ENCODE measurements at places on chromosomes 6 and 20.

DNA sequence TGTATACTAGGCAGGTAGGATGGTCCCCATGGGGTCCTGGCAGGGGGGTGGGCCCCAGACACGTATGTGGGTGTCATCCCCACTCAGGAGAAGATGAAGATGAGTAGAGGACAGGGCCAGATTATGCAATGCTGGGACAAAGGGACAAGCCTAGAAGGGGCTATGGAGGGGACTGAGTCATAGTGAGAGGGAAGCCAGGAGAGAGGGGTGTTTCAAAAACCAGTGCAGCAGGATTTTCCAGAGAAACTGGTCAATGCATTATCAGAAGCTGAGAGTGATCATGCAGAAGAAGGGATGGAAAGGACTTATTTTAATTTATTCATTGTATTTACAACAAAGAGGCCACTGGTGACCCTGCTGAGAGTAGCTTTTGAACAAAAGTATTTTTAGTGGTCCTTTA lies 74.0 kb downstream of the PPP1R3G start:
- DNase-seq = no peak

GRCh38 chr6:46490425-46491200 lies 636 bp downstream of the RCAN2 start:
- no peak for DNase-seq

GRCh38 chr6:159053781-159054398 lies 9.1 kb upstream of the TAGAP start:
- no peak for DNase-seq

GRCh38 chr6:48086187-48086586 lies 24.8 kb downstream of the PTCHD4 start:
- no peak for DNase-seq

DNA sequence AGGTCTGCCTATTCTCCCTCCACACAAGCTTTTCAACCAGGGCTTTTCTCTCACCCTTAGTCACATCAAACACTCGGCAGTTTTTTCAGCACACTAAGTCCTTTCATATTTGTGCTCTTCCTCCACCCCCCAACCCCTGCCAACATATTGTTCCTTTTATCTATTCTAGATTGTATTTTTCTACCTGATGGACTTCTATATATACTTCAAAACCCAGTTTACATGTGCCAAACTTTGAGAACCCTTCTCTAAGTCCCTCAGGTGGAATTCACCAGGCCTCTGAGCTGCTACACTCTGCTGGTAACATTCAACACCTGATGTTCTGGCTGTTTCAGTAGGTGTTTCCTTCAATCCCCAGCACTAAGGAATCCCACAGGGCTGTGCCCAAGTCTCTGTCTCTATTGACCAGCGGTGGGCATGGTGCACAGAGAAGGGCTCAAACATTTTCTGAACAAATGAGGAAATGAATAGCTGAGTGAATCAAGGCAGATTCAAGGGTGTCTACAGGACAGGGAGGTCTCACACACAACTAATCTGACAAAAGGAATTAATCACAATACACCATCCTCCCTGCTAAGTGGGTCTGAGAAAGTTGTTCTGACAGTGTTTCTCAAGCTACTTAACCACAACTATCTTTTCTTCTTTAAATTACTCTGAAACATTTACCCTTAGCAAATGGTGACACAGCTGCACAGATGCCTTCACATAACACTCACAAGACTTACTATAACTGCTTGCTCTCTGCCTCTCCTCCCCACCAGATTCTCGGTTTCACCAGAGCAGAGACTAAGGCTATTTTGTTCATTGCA lies 166.5 kb downstream of the TSHZ2 start:
- DNase-seq = no peak

- DNase-seq = no peak
Measured at GRCh38 chr6:81735756-81736380, 16.6 kb downstream of the TENT5A start.

DNA sequence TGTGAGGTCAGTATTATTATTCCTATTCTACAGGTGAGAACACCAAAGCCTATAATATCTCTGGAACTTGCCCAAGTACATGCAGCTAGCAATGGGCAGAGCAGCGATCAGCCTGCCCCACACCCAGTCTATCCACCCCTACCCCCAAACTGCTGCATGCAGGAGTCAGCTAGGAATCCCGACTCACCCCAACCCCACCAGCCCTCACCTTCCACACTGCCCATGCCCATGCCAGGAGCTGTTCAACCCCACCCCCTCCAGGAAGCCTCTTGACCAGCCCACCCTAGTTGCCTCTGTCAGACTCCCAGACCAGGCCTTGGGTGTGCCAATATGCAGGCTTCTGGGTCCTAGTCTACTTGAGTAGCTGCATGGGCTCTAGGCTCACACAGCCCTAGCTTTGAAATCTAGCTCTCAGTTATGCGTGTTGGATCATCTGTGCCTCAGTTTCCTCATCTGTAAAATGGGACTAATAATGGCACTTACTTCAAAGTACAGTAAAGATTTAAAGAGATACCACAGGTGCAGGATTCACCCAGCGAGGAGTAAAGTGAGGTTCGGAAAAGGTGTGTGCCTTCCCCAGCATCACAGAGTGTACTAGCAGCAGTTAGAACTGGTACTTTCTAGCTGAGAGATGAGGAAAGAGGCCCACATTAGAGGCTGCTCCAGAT lies 173.2 kb downstream of the VEGFA start:
- no peak for DNase-seq

DNA sequence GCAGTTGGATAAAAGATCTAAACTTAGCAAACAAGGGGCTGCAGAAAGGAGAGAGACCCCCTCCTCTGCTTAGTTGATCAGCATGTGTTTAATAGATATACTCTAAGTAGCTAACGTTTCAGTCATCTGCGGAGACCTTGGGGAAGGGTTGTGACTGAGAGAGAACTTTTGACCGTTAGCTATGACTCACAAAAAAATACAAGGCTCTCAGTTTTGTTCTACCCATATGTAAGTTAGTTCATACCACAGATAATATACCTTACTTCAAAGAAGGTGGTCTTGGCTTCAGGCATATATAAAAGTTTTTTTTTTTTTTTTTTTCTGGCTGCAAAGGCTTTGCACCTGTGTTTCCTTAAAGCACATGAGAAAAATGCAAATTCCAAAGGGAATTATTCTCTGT lies 258.9 kb downstream of the GJA1 start:
- no peak for DNase-seq

DNA sequence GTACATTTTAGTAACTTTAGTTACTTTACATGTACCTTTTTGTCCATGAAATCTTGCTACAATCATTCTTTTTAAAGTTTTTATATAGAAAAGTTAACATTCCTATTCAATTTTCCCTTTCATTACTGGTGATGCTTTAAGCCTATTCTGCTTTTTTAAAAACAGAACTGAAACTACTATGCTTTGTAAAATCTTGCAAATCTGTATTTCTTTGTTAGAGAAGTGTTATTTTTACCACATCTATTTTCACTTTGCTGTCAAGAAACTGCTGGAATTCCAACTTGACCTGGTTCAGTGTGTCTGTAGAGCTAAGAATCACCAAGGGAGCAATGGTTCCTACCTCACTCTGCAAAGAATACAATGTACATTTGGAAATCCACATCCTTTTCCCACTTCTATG lies 21.8 kb upstream of the SAMD5 start:
- no peak for DNase-seq

DNA sequence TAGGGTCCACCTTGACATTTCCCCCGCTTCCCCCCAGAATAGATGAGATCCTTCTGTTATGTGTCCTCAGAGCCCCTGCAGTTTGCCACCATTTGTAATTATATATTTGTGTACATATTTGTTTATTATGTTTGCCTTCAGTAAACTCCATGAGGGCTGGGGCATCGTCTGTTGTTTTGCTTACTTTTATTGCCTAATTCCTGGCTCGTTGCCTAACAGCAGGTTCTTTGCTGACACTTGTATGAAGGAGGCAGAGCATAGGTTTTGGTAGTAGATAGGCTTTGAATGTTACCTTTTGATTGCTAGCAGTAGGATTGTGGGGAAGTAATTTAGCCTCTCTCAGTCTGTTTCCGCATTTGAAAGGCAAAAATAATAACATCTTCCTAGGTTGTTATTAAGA lies 9.9 kb downstream of the MAP3K4 start:
- no peak for DNase-seq

GRCh38 chr20:35394271-35394670 lies 17.5 kb downstream of the UQCC1 start:
- no peak for DNase-seq

DNA sequence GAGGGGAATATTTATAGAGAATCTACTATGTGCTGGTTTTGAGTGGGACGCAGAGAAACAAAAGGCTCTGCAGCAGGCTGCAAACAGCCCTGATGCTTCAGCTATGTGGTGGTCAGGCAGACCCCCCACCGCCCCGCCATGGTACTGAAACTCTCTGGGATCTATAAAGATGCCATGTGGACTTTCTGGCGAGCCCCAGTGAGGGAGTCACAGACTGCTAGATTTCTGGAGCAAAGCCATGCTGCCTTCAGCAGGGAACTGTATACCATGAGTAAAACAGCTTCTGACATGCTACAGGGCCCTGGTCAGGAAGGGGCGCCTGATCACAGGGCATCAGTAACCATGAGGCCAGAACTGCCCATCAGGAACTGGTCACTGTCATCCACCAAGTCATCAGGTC lies 19.2 kb upstream of the BPIFB1 start:
- no peak for DNase-seq

DNA sequence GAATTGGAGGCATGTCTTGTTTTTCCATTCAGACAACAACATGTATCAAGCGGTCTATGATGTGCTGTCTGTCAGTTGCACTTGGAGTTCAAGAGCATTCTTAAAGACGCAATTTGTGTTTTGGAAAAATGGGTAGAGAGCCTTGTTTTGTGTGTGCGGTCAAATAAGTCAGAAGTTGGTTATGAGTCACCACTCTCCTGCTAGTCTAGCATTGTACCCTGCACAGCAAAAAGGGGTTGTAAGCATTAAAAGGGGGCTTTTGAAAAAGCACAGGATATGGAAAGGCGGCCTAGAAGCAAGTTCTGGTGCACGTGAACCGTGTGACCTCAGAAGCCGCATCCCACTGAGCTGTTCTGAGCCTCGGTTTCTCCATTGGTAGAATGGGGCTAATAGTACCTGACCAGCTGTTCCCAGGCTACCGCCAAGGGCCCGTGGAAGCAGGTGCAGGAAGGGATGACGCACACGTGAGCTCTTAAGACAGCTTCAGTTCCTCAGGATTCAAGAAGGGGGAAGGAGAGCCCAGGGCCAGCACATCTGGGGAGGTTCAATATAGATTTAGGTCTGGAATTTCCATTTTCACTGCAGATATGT lies 61.6 kb upstream of the SNX9 start:
- DNase-seq = no peak

- no peak for DNase-seq
Measured at GRCh38 chr6:154792761-154793160, 59.5 kb downstream of the SCAF8 start.

DNA sequence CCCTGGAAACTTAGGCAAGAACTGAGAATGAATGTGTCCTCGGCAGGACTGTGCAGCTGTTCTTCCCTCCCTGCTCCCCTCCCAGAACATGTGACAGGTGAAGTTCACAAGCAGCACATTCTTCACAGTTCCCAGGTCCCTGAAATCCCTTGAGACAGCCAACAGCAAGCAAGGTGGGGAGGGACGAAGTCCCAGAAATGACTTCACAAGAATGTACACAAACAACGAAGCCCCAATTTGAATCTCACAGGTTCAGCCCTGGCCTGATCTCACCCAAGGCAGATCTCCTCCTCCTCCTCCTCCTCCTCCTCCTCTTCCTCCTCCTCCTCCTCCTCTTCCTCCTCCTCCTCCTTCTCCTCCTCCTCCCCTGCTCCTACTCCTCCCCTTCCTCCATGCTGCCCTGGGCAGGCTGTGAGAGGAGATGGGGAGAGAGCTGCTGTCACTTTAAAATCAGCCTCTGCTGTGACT lies 32.4 kb downstream of the WRNIP1 start:
- no peak for DNase-seq

DNA sequence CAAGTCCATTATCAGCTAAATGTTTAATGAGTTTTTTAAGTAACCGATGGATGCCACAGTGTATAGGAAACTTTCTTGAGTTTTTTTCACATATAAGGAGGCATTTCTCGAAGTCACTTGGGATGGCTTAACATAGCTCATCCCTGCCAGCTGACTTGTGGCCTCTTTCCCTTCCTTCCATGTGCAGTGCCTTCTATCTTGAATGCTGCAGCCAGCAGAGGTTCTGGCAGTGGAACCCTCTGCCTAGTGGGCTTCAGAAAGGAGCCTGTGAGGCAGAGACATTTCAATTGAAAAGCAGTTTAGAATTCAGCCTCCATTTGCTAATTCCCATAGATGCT lies 51.9 kb downstream of the AKAP12 start:
- no peak for DNase-seq

- no peak for DNase-seq
Measured at GRCh38 chr6:27720607-27721580, 191.3 kb downstream of the OR2B2 start.

DNA sequence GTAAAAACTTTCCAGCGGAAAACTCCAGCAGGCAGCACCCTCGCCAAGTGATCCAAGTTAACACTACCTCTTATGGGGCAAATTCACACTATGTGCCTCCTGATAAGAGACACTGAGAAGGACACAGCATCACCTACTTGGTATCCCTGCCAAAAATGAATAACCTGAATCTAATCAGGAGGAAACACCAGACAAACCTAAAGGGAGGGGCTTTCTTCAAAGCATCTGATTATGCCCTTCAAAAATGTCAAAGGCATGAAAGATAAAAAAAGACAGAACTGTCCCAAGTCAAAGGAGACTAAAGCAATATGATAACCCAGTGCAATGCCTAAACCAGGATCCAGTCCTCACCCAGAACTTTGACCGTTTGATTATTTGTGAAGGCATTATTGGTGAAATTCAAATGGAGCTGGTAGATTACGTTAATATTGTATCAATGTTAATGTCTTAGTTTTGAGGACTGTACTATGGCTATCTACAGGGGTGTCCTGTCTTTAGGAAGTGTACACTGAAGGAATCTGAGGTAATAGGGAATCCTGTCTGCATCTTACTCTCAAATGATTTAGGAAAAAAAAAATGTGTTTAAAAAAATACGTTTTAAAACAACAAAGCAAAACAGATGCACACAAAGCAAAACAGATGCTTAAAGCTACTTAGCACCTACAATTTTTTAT lies 8.3 kb downstream of the TBC1D7 start:
- DNase-seq = no peak

DNA sequence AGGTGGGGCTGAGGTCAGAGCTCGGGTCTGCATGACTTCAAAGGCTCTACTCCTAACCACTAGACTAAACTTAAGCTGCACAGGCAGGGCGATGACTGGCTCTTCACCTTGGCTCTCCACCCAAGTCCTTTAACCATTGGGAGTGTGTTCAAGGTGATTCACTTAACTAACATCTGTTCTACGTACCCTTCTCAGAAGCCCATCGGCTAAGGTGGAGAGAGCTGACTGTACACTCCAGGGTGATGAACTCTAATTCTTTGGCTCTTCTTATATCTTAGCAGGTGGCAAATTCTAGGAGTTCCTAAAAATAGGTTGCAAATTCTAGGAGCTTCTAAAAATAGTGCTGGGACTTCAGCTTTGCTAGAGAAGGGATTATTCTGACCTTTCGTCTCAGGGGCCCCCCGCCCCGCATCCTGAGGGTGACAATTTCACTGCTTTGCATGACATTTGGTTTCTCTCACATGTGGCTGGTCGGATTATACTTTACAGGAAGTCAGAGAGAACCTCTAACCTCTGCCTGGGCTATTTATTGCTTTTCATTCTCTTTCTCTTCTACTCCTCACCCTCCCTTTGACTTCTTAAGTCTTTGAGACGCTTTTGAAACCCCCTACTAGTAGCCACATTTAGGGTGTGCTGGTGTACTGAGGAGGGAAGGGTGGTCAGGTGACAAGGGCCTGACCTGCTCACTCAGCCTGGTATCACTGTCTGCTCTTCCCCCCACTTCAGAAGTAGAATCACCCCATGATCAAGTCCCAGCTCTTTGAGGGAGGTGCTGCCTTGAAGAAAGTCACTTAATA lies 55.5 kb downstream of the PRDM1 start:
- DNase-seq = no peak

GRCh38 chr6:33445119-33445603 lies 9.2 kb upstream of the ZBTB9 start:
- no peak for DNase-seq

Data from stimulated activated CD4-positive, alpha-beta T cell treated with anti-CD3 and anti-CD28 coated beads, Interleukin-15, amount 100 ng/mL, for 1 hour (primary cell).